ENCODE measurements at places on chromosomes 2 and 18.

GRCh38 chr2:205679410-205680009 lies 2.8 kb upstream of the NRP2 start:
- DNase-seq, result no peak

- DNase-seq, result peak; percentile 24
Measured at GRCh38 chr2:234133004-234133403, 82.5 kb downstream of the SPP2 start.

DNA sequence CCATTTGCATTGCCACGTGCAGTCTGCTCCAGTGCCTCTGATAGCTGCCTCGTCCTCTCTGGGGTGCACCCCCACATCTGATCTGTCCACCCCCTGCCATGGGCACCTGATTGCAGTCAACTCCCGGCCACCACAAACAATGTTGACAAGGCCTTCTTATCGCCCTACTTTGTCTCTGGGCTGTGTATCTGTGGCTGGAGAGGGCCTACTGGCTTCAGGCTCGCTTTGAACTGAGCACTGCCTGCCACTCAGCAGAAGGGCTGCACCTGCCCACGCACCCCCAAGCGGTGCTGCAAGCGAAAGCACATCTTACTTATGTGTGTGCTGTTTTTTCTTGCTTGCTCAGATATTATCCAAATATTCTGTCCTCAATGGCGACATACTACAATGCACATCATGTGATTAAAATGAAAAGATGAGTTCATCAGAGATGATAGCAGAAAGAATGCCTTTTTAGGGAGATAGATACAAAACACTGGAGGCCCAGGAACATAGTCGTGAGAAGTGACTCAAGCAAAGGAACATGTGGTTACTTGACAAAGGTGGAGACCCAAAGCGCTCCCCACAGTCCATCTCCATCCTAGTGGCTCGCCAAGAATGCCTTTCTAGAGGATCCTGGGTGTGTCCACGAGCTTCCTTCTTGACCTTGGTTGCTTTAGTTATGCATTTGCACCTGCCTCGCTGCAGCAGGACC lies 28.8 kb downstream of the FBLN7 start:
- DNase-seq, result no peak

GRCh38 chr2:192438239-192438638 lies 243.5 kb upstream of the TMEFF2 start:
- DNase-seq, result no peak

- no peak for DNase-seq
Measured at GRCh38 chr2:223972656-223973102, 15.4 kb downstream of the MRPL44 start.

- DNase-seq, result no peak
Measured at GRCh38 chr2:197239434-197239833, 71.1 kb downstream of the ANKRD44 start.

GRCh38 chr2:188725746-188726360 lies 248.3 kb upstream of the COL3A1 start:
- peak; percentile 58 for DNase-seq

DNA sequence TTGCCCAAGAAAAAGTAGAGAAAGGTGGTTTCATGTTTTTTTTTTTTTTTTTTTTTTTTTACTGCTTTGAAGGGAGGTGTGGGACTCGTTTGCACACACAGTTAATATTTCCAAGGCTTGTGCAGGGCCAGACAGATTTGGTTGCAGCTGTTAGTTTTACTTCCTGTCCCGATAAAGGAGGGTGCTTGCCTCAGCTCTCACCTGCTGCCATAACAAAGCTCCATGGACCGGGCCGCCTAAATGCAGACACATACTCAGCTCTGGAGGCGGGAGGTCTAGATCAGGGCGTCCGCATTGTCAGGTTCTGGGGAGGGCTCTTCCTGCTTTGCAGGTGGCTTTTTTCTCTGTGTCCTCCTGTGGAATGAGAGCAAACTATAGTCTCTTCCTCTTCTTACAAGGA lies 69.9 kb downstream of the ODC1 start:
- no peak for DNase-seq

GRCh38 chr2:28393114-28393836 lies 617 bp downstream of the FOSL2 start:
- peak; percentile 72 for DNase-seq

GRCh38 chr2:232776435-232776834 lies at the start of gene KCNJ13:
Gene KCNJ13, minus strand, starts transcription at chr2:232776565. Its CDS starts 5,203 bp downstream, at chr2:232771362.
- DNase-seq, result peak; percentile 52

DNA sequence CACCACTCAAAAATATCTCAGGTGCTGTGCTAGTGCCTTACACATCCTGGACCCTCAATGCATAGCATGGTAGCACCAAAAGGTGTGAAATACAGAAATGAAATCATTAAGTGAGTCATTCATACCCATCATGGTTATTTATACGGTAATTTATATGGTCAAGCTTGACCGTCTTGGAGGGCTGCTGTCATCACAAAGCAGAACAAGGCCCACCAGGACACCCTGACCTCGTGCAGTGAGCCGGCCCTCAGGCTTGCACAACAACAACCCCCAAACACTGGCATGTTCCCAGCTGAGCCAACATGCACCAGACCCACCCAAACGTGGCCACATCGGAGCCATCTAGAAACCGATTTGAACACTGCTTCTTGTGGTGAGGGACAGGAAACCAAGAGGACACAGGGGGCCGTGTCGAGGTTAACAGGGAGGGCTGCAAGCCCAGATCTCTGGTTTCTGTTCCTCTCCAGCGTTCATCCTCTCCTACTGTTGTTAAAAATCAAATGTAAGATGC lies 378.5 kb upstream of the ID2 start:
- no peak for DNase-seq

DNA sequence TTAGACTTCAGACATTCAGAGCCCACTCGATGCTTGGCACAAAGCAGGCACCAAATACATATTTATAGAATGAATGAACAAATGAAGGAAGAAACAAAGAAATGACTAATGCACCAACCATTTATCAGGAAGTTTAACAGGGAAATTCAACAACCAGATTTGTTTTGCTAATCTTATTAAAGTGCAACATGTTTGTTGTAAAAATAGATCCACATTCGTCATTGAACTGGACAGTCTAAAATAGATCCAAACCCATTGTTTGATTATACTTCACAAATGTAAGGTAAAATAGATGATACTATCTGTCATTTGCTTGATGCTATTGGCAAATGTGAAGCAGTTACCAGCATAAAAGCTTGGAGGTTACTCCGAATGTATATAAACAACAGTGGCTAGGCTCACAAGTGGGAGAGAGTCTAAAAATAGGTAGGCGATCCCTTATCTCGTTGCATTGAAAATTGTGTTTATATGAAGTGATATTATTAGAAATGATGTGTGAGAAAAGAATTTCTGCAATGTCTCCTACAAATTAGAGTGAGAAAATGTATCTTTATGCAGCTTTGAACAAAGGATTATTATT lies 246.2 kb downstream of the NEDD4L start:
- no peak for DNase-seq

DNA sequence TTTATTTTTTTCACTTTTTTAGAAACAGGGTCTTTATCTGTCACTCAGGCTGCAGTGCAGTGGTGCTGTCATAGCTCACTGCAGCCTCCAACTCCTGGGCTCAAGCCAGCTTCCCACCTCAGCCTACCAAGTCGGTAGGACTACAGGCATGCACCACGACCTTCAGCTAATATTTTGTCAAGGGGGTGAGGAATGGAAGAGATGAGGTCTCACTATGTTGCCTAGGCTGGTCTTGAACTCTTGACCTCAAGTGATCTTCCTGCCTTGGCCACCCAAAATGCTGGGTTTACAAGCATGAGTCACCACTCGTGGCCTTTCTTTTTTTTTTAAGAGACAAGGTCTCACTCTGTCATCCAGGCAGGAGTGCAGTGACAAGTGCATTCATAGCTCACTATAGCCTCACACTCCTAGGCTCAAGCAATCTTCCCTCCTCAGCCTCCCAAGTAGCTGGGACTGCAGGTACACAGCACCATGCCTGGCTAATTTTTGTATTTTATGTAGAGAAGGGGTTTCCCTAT lies 13.4 kb downstream of the PPP1R7 start:
- DNase-seq, result no peak

DNA sequence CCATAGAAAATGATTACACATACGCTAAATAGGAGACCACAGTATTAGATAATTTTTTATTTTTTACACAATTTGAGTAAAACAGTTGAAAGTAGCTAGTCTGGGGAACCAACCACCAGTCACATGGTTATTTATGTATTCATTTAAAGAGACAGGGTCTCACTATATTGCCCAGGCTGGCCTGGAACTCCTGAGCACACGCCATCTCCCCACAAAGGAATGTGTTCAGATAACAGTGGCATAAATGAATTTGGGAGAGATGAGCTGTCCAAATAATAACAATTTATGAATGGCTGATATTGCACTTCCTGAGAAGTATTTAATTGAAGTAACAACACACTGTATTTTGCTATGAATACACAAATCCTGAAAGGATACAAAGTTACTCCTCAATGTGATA lies 39.7 kb downstream of the KIDINS220 start:
- DNase-seq, result no peak

- DNase-seq, result no peak
Measured at GRCh38 chr2:2528846-2529245, 197.8 kb upstream of the MYT1L start.

DNA sequence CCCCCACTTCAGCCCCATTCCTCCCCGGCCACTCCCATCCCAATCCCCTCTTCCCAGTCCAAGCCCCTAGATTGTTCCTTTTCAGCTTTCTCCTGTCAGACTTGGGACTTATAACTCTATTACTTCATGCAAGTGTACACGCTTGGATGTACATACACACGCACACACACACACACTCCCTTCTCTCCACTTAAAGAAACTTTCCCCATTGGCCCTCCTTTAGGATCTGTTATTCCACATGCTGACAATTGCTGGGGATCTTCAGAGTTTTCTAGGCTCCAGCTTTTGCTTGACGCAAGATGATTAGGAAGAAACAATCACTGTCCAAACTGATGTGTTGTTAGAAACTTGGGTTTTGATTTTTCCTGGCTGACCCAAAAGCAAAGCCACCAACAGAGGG lies 75.4 kb downstream of the CDK15 start:
- no peak for DNase-seq

- DNase-seq, result no peak
Measured at GRCh38 chr2:219622472-219622871, 5.0 kb upstream of the SLC4A3 start.

- DNase-seq, result no peak
Measured at GRCh38 chr2:236541008-236541562, 28.5 kb upstream of the ACKR3 start.

GRCh38 chr2:26043862-26044696 lies 10.2 kb downstream of the RAB10 start:
- DNase-seq, result no peak

- no peak for DNase-seq
Measured at GRCh38 chr18:8163286-8163959, 445.8 kb upstream of the RAB12 start.

- no peak for DNase-seq
Measured at GRCh38 chr2:43387092-43388062, 161.0 kb upstream of the ZFP36L2 start.

DNA sequence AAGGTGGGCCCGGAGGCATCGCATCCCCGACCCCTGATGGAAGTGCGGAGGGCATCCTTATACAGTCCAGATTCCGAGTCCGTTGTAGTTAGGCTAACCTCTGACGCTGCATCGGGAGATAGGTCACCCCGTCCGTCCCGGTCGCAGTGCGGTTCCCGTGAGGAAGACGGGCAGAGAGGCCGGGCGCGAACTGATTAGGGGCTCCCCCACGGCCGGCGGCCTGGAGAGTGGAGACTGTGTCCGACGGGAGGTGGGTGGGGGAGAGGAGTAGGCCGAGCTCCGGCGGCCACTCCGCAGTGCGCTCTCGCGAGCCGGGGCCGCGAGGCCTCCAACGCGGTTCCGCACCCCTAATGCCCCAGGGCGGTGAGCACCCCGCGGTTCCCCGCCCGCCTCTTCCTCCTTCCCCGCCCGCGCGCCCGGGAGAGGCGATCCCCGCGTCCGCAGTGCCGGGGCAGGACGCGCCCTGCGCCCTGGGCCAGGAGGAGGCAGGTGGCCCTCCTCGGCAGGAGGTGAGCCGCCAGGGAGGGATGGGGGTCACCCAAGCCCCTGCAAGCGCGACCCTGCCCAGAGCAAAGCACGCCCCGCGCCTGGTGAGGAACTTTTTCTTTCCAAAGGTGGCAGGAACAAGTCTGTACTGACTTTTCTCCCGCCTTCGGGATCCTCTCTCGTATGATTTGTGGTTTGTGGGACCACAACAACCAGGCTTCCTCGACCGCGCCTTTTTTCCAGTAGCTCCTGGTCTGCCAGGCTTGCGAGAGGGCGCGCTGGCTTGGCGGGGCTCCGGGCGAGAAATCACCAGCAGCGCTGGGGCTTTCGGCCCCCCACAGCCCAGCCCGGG lies 1.4 kb upstream of the SP5 start:
- DNase-seq, result peak; percentile 52

- DNase-seq, result peak; percentile 63
Measured at GRCh38 chr2:54522624-54523281, 66.6 kb downstream of the SPTBN1 start.

- DNase-seq, result no peak
Measured at GRCh38 chr18:12057419-12058039, 36.1 kb upstream of the ANKRD62 start.

Measured in umbilical cord (tissue), 2 donors.